Activated CD4-positive, alpha-beta T cell treated with anti-CD3 and anti-CD28 coated beads for 36 hours (primary cell): ENCODE measurements at places on chromosomes 13 and 19. TPM values are rescaled to one million over a fixed set of nuclear protein-coding genes. Genes with fewer than 3 reads are reported as not detected.

FAM83E gene
- total RNA-seq, result 1.5 TPM

- H3K36me3 ChIP-seq, result peaks cover 5% of the 10 kb centered on the region
- H3K27ac ChIP-seq, result no peak overlapping the region
- H3K27me3 ChIP-seq, result peaks cover 62% of the 10 kb centered on the region
- no peak for DNase-seq
Observed at GRCh38 chr13:112053744-112054615, 13.0 kb upstream of the SOX1 start.

DNA sequence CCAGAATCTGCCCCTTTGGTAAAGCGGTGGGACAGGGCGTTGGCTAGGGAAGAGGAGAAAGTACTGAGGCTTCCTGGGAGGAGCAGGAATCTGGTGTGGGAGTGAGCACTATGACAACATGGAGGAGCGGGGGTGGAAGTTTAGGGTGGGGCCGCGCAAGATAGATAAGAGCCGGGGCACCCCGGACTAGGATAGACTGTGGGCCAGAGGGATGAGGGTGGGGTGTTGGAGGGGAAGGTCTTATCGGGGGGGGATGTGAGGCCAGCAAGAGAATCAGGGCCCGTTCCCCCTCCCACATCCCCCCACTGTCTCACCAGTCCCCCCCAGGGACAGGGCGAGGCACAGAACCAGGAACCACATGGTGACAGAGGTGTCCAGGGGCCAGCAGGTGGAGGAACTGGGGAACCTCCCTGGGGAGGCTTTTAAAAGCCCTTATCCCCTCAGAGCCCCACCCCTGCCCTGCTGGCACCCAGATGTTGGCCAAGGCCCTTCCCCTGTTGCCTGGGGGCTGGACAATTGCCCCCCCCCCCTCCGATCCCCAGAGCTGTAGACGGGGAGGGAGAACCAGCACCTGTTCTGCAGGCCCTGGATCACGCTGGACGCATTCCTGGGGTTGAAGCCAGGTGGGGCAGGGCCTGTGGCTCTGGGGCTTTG lies at the start of gene KLK1:
Gene KLK1 (minus strand): TSS at position 399 of the 654 bp plus-strand sequence. CDS start 39 bp downstream, at position 360.
- H3K4me3 ChIP-seq, result no peak within 1 kb of the TSS
- H3K27ac ChIP-seq, result no peak within 1 kb of the TSS
- DNase-seq, result no peak
- H3K4me1 ChIP-seq, result peaks cover 24% of the 10 kb centered on the region
- H3K27me3 ChIP-seq, result peaks cover 57% of the 10 kb centered on the region
- no peaks in the 10 kb centered on the region for H3K36me3 ChIP-seq

GRCh38 chr13:30735872-30736175 lies 481 bp downstream of the ALOX5AP start:
- DNase-seq, result no peak
- peaks cover 2% of the 10 kb centered on the region for H3K27me3 ChIP-seq
- peaks cover 3% of the 10 kb centered on the region for H3K36me3 ChIP-seq
- H3K4me3 ChIP-seq, result peak overlapping the region; percentile 78
- peaks cover 67% of the 10 kb centered on the region for H3K4me1 ChIP-seq

KLK3 gene
- not detected for total RNA-seq

IGSF23 gene
- not detected for total RNA-seq

DNA sequence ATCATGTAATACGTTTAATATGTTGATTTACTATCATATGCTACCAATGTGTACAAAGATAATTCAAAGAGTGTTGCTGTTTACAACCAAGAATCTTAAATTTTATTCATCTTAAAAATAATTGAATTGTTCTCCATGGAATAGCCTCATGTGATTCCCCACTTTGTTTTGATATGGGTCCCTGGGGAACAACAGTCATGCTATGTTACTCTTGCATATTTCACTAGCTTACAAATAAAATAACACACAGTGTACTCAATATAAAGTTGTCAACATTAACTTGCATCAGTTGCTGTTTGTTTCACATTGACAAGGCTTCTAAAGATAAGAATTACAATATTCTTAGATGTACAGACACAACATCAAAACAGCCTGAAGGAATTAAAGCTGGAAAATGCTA lies 2.3 kb downstream of the ENOX1 start:
- peaks cover 42% of the 10 kb centered on the region for H3K27me3 ChIP-seq
- no peak overlapping the region for H3K27ac ChIP-seq
- no peak overlapping the region for H3K4me3 ChIP-seq

AKAP11 gene
- 38.9 TPM for total RNA-seq

- peaks cover 70% of the 10 kb centered on the region for H3K36me3 ChIP-seq
- H3K4me1 ChIP-seq, result no peaks in the 10 kb centered on the region
- no peak overlapping the region for H3K4me3 ChIP-seq
- DNase-seq, result no peak
Observed at GRCh38 chr13:60494296-60494695, 97.3 kb downstream of the TDRD3 start.

PRTN3 gene
- total RNA-seq, result not detected

ZNF429 gene
- total RNA-seq, result 15.5 TPM

TSPAN16 gene
- not detected for total RNA-seq

DNA sequence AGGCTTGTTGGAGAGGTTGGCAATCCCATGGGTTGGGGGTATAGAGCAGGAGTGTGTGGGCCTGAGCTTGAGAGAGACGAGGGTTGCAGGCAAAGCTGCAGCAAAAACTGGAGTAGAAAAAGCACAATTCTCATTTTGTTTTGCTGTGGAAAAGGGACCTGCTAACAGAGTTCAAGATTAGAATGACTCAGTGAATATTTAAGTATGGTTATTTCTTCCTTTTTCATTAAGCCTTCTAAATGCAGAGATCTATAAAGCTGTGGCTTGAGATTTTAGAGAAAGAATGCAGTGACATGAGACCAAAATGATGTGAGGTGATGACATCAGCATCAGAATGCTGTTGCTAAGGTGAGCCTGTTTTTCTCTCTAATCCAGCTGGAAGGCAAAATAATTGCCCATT lies 10.8 kb upstream of the MBNL2 start:
- H3K27me3 ChIP-seq, result no peaks in the 10 kb centered on the region
- no peak overlapping the region for H3K4me3 ChIP-seq

- no peak overlapping the region for H3K4me3 ChIP-seq
- H3K27me3 ChIP-seq, result no peaks in the 10 kb centered on the region
- DNase-seq, result no peak
- H3K4me1 ChIP-seq, result no peaks in the 10 kb centered on the region
- H3K27ac ChIP-seq, result no peak overlapping the region
Observed at GRCh38 chr13:34391076-34391475, 551.0 kb upstream of the NBEA start.

PSPN gene
- 1.8 TPM for total RNA-seq

- no peak overlapping the region for H3K27ac ChIP-seq
- H3K4me3 ChIP-seq, result no peak overlapping the region
- H3K36me3 ChIP-seq, result no peaks in the 10 kb centered on the region
- H3K27me3 ChIP-seq, result peaks cover 25% of the 10 kb centered on the region
- peaks cover 5% of the 10 kb centered on the region for H3K4me1 ChIP-seq
- no peak for DNase-seq
Observed at GRCh38 chr13:113918580-113918979, 54.7 kb upstream of the GAS6 start.
